Fibroblast of skin of right biceps (primary cell): ENCODE measurements at places on chromosomes 12 and 14.

GRCh38 chr12:109890620-109891170 lies 9.4 kb upstream of the TCHP start:
- DNase-seq: no peak

GRCh38 chr12:83893101-83893500 lies 1019.5 kb downstream of the SLC6A15 start:
- DNase-seq: no peak

GRCh38 chr12:70724444-70724843 lies 87.2 kb upstream of the PTPRB start:
- peak; percentile 13 for DNase-seq

- DNase-seq: no peak
Observed at GRCh38 chr12:111112311-111113098, 192.1 kb upstream of the MYL2 start.

DNA sequence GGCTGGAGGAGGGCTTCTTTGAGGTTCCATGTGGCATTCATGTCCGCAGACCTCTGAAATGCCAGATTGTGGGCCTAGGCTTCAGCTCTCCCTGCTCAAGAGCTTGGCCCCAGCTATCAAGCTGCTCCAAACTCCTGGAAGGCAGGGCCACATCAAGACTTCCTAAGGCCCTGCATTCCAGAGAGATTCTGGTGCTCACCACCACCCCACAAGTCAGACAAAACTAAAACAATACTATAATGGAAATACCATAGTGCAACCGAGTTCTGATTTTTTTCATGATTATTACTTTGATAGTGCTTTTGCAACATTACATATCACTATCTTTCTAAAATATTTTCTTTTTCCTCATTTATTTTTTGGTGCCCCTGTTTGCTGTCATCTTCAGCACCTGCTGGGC lies 86.3 kb downstream of the CALM1 start:
- DNase-seq: no peak

DNA sequence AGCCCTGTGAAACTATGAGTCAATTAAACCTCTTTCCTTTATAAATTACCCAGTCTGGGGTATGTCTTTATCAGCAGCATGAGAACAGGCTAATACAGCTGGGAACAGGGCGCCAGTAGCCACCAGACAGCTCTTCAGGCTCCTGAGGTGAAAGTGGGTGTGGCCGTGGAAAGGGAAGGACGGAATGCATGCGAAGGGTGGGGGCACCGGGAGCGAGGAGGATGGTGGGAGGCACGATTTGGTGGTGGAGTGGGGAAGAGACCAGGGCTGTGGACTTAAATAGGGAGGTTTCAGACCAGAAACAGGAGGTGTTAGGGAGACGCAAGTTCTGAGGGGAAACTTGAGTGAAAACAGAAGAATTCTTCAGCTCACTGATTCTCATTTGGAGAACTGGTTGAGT lies 44.1 kb upstream of the CHST11 start:
- DNase-seq: no peak

DNA sequence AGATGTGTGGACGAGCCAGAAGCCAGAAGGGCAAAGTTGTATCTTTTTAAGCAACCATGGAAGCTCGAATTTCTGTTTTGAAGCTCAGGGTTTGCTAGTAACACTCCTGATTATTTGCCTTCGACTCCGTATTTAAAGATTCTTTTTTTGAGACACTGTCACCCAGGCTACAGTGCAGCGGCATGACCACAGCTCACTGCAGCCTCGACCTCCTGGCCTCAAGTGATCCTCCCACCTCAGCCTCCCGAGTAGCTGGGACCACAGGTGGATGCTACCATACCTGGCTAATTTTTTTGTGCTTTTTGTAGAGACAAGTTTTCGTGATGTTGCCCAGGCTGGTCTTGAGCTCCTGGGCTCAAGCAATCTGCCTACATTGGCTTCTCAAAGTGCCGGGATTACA lies 18.7 kb upstream of the OASL start:
- DNase-seq: no peak

GRCh38 chr12:68097386-68097785 lies 62.2 kb downstream of the IFNG start:
- DNase-seq: no peak

GRCh38 chr14:33578461-33579216 lies 372.2 kb downstream of the EGLN3 start:
- no peak for DNase-seq

DNA sequence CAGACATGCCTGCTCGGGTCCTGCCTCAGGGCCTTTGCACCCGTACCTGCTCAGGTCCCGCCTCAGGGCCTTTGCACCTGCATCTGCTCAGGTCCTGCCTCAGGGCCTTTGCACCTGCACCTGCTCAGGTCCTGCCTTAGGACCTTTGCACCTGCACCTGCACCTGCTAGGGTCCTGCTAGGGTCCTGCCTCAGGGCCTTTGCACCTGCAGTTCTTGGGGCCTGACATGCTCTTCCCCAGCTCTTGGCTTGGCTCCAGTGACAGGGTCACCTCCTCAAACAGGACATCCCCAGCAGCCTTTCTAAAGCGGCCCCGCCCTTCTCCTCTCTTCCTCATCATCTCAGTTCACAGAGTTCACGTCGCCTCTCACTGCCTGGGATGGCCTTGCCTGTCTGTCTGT lies 54.9 kb upstream of the NCOR2 start:
- DNase-seq: no peak

- peak; percentile 20 for DNase-seq
Observed at GRCh38 chr14:74267588-74267987, 28.3 kb downstream of the VSX2 start.

- DNase-seq: peak; percentile 49
Observed at GRCh38 chr12:16454481-16454880, 107.0 kb downstream of the MGST1 start.

GRCh38 chr12:4005851-4006430 lies 132.7 kb upstream of the PARP11 start:
- no peak for DNase-seq

DNA sequence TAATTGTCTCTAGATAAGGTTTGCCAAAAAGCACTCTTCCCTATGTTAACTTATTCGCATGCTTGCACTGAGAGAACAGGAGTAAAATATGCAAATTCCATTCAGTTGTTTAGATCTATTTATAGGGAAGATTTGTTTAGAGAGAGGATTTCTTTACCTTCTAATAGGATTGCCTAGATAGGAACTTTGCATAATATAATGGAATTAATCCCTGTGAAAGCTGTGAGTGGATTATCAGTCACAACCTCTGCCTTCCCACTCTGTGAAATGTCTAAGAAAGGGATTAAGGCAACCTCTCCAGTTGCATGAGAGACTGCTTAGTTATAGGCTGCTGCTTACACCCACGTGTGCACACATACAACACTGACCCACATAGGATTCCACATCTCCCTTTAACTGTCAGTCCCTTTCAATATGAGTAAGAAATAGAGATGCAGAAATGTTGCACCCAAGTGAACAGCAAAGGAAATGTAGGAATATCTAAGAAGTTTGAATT lies 83.2 kb downstream of the ALG10B start:
- DNase-seq: no peak

DNA sequence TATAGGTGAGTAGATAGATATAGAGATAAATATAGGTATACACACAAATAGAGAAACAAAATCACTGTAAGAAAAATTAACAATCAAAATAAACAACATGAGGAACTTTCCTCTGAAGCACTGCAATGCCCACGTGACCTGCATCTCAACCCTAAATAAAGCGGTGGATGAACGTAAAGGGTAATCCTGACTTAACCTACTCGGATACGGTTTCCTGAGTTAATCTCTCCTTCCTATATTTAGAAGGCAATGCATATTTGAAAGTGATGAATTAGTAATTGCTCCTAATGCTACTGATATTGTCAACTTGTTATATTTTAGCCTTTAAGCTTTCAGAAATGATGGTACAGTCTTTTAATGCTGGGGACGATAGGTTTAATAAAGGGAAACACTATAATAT lies 221.4 kb downstream of the ITPR2 start:
- DNase-seq: no peak

DNA sequence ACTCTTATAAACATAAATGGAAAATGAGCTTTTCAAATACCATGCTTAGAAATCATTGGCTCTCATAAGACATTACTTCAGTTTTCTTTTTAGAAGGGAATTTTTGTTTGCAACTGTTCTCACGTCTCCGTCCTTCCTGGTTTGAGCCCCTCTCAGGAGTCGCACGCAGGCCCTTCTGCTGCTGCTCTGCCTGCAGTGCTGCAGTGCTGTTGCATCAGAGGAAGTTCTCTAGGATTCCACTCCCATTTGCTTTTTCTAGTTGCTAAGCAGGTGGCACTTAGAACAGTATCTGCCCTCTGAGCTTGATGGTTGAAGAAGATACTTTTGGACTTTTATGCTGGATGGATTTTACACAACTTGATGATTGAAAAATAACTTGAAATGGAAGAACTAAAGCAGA lies 70.8 kb downstream of the SCN8A start:
- DNase-seq: no peak

DNA sequence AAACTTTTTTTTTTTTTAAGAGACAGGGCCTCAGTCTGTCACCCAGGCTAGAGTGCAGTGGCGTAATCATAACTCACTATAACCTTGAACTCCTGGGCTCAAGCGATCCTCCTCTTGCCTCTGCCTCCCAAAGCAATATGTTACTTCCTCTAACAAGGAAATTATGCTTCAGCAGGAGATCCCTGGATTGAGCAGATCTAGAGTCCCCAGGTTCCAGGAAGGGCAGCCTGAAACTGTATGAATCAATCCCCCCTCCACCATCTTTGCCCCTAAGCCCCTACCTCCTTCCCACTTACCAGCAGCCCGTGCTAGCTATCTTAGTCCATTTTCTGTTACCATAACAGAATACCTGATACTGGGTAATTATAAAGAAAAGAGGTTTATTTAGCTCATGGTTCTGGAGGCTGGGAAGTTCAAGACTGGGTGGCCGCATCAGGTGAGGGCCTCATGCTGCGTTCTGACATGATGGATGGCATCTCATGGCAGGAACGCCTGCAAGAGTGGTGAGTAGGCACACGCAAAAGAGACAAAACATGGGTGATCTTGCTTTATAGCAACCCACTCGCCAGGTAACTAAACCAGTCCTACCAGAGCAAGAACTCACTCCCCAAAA lies 5.0 kb downstream of the TAMALIN start:
- DNase-seq: no peak

DNA sequence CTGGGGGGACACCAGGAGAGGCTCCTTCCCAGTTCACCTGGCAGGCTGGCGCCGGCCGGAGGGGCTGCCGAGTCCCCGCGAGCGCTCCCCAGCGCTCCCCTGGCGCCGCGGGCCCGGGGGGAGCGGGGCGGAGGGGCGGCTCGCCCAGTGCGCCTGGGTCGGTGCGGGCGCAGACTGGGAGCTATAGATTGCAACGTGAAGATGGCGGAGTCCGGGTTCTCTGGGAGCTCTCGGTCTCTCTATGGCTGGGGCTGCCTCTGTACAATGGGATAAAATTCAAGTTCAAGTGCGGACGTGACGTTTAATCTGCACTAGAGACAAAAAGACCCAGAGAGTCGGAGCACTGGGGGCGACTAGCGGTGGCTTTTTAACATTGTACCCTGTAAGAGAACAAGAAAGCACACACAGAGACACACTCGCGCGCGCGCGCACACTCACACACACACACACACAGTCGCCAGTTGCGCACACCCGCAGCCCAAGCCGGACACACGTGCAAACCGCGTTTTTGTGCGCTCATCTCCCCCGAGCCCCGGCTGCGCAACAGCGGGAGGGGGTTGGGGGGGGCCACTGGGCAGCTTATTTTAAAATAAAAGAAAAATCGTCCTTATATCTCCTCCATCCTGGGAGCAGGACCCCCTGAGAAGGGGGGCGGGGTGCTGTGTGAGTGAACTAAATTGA lies at the start of gene BCL11B:
Gene BCL11B (minus strand): TSS at position 247 of the 681 bp plus-strand sequence. CDS start 979 bp downstream, outside the sequence.
- peak; percentile 97 for DNase-seq

DNA sequence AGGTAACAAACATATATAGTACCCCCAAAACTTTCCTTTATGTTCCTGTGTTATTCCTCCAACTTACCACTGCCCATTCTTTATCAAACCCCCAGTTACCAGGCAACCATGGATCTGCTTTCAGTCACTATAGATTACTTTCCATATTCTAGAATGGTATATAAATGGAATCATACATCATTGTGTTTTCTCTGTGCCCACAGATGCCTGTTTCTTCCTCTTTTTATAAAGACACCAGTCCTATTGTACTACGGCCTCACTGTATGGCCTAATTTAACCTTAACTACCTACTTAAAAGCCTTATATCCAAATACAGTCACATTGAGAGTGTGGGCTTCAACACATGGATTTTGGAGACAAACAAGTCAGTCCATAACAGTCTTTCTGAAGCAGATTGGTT lies 2.6 kb downstream of the TAS2R14 start:
- no peak for DNase-seq

- no peak for DNase-seq
Observed at GRCh38 chr12:82996168-82996812, 309.6 kb downstream of the TMTC2 start.

DNA sequence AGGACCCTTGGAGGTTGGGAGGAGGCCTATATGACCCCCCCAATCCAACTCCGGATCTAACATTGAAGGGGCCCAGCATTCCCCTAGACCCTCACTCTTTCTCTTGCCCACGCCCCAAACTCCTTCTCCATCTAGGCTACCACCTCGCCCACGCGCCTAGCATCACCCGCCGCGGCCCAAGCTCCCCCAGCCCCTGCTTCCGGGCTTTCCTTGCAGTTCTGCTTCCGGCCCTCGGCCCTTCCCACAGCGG lies 445 bp downstream of the CERS5 start:
- no peak for DNase-seq

GRCh38 chr14:89609500-89610100 lies 192.6 kb upstream of the FOXN3 start:
- DNase-seq: no peak

DNA sequence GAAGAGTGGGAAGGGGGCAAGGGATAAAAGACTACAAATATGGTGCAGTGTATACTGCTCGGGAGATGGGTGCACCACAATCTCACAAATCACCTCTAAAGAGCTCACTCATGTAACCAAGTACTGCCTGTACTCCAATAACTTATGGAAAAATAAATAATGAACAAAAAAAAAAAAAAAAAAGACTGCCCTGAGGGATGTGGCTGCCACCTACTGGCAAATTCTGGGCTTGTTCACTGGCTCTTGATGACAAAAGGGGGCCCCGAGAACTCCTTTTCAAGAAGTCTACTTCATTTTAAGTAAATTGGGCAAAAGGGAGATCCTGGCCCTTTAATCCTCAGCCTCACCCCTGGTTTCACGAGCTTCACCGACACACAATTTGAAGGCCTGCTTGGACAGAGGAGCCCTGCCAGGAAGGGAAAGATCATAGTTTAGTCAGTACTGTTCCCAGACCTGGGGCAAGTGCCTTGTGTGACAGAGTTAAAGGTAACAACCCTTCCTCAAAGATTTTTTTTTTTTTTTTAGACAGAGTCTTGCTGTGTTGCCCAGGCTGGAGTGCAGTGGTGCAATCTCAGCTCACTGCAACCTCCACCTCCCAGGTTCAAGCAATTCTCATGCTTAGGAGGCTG lies 26.1 kb upstream of the STAC3 start:
- DNase-seq: peak; percentile 39

GRCh38 chr12:64400041-64400440 lies 4.2 kb upstream of the XPOT start:
- peak; percentile 36 for DNase-seq
